ENCODE measurements at places on chromosomes 13 and 19.

GRCh38 chr19:57075801-57076492, 43.8 kb upstream of the USP29 start:
- DNase-seq, result no peak

DNA sequence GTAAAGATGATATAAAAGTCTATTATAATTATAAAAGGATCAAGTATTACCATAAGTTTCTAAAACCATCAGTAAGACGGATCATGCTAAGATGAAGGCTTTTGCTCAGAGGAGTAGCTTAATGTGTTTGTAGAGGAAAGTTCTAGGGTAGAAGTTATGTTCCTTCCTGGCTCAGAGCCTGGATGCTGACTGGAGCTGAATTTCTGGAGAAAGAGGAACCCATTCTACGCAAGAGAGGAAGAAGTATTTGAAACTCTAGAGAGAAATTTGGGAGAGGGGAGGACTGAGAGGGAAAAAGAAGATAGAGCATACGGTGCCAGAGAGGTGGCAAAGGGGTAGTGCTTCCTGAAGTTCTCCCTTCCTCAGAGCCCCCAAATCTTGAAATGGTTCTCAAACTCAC, 51.4 kb upstream of the SGCG start:
- no peak for DNase-seq

DNA sequence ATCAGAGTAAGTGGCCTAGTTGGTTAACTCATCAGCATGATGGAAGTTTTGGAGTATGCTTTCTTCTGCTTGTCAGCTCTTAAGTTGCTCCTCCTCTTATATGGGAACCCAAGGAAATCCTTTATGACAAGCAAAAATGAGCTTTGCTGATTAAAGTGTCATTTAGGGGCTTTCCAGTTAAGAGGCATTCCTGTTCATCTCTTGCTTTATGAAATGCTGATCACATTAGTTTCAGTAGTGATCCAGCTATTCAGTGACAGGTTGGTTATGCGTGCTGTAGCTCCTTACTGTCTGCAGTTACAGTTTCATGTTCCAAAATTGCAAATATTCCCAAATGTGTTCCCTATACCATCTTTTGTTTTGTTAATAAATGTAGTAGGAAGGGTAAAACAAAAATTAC, 146.6 kb downstream of the CDK8 start:
- DNase-seq, result no peak

DNA sequence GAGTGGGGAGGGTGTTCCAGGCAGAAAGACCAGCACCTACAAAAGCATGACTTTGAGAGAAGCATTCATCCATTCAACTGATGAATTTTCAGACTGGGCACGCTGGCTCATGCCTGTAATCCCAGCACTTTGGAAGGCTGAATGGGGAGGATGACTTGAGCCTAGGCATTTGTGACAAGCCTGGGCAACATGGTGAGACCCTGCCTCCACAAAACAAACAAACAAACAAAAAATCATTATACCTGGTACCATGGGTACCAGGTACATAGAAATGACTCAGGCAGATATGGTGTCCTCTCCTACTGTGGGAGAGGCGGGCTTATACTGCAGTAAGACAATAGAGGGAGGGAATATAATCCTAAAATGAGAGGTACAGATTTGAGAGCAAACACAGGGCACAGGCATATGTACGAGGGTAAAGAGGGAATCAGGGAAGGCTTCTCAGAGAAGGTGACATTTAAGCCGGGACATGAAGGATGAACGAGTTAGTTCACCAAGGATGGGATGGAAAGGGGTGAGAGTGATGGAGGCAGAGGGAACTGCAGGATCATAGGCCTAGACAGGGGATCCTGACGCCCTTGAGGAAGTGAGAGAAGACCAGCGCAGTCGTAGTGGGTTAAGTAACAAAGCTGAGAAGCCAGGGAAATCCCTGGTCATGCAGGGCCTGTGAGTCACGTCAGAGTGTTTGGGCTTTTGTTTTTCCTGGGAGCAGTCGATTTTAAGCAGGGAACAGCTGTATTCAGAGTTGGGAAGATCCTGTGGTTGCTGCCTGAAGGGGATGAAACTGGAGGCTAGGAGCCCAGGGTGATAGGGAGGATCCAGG, 2.9 kb downstream of the CYP2S1 start:
- no peak for DNase-seq

- DNase-seq, result no peak
These were observed 35.6 kb upstream of the GPR183 start for GRCh38 chr13:99342723-99343315.

DNA sequence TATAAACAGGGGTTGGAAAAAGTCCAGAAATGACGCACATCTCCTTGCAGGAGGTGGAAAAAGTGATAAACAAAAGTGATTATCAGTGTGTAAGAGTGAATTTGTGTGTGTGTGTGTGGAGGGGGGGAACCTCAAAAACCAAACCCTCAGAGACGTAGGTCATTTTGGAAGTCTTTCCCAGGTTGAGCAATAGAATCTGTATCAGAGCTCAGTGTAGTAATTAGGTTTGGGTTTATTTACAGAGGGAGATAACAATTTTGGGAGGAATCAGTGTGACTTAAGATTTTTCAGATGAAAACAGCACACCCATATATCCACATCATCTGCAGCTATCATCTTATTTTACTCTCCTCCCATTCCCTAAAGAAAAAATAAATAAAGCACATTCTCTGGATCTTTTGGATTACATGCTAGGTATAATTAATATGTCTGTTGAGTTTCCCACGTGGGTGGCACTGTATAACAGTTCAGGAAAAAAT, 406.4 kb downstream of the FGF9 start:
- DNase-seq, result no peak

DNA sequence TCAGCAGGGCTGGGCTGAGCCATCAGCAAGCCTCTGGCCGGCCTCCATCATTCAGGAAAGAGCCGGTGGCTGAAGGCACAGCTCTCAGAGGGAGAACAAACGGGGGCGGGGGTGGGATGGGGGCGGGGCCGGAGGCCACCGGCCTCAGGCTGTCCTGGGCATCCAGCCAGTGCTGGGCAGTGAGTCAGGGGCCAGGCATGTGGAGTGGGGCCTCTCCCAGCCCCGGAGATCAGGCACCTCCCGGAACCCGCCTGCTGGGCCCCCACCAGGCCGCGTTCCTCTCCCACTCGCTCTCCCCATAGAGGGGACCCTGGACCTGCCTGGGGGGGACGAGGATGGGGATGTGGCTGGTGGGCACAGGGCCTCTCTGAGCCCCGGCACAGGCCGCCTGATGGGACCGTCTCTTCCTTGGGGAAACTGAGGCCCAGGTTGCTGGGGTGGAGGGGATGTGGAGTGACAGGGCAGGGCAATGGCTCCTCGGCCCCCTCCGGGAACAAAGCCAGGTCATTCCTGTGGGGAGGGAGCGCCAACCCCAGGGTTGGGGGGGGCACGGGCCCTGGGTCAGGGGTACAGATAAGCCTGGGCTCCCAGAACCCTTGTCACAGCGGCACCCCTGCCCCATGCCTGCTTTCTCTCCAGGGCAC, 12.9 kb downstream of the SPC24 start:
- DNase-seq, result no peak

DNA sequence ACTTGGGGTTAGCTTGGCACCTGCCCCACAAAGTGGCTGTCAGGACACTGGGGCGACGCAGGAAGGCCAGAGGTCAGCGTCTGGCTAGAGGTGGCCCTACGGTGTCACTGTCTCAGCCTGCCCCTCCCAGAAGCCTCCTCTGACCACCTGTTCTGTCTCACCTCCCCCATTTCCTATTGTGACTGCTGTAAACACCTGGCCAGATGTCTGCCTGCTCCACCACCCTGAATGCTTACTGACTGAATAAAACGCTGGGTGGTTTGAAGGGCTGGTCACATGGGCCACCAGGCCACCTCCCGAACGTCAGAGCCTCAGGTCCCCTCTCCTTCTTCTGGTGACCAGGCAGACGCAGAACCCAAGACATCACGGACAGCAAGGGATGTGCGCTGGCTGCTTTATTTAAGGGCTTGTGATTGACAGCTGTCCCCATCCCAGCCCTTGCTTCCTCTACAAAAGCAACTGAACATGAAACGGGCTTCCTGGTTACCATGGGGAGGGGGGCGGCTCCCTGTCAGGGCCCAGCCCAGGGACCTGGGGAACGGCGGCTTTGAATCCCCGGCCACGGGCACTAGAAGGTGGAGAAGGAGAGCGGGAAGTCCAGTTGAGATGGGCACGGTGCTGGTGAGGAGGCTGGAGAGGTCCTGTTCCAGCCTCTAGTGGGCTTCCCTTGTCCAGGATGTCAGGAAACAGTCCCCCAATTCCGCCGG, 6.2 kb downstream of the ELOF1 start:
- DNase-seq, result no peak

DNA sequence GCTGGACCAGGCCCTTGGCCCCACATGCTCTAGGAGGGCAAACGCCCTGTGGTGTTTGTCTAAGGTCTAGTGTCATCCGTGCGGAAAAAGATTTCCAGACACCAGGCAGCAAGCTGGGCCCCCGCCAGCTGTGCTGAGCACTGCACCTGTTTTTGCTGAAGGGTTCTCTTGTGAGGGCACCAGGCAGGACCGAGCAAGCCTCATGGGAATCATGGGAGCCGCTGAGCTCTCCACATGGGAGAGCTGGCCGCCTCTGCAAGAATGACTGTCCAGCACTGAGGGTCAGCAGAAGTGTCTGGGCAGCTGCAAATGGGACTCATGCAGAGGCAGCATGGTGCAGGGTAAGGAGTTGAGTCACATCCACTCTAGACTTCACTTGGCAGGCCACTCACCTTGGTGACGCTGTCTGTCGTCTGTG, 12.0 kb downstream of the B3GNT8 start:
- no peak for DNase-seq

DNA sequence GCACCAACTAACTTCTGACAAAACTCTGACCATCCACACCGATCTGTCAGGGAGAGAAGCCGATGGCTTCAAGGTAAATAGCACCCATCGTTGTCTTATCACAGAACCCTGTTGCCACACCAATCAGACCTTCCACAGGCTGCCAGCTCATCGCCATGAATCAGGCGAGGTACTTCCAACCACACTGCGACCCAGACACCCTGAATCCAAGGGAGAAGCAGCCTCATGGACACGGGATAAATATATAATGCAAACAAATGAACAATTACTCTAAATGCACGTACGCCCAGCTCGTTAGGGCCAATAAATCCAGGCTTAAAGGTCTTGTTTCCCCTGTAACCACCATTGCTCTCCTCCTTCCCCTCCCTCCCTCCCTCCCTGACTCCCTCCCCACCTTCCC, 20.8 kb downstream of the RANBP3 start:
- no peak for DNase-seq

- DNase-seq, result peak; percentile 10
These were observed 934 bp downstream of the N4BP2L2 start for GRCh38 chr13:32537580-32538142.

DNA sequence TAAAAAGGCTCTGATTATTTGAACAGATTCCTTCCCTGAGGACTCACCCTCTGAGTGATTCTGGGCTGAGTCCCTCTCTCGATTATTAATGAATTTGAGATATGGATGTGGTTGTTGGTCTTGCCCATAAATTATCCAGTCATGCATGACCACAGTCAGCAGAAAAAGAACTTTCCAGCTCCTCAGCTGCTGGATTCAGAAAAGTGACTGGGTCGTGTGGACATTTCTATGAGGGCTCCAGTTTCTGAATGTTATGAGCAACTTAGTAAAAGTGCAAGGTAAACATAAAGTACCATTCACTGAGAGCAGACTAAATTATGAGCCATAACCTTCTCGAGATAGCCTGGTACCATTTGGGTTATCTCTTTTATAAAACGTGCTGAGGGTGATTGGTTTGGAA, 100.1 kb upstream of the CLDN10 start:
- DNase-seq, result no peak

- DNase-seq, result no peak
These were observed 316.6 kb downstream of the DNAJC15 start for GRCh38 chr13:43339805-43340550.

GRCh38 chr19:46766569-46767317, 20.5 kb upstream of the STRN4 start:
- peak; percentile 78 for DNase-seq

- peak; percentile 63 for DNase-seq
These were observed 54.5 kb downstream of the TSSK6 start for GRCh38 chr19:19460761-19461265.

DNA sequence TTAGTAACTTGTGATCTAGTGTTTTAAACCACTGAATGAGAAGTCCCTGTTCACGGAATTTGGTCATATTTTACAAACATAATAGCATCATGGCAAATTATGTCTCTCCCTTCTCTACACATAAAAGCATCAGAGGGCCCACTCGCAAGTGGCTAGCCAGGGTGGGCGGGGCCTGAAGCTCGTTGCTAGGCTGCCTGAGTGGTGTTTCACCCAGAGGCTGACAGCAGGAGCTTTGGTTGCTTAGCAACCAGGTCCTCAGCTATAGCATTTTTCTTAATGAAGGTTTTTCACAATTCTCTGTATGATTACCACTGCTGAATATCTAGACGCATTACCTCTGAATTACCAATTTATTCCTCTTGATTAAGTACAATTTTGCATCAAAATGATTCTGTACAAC, 126.5 kb downstream of the NALCN start:
- DNase-seq, result no peak

DNA sequence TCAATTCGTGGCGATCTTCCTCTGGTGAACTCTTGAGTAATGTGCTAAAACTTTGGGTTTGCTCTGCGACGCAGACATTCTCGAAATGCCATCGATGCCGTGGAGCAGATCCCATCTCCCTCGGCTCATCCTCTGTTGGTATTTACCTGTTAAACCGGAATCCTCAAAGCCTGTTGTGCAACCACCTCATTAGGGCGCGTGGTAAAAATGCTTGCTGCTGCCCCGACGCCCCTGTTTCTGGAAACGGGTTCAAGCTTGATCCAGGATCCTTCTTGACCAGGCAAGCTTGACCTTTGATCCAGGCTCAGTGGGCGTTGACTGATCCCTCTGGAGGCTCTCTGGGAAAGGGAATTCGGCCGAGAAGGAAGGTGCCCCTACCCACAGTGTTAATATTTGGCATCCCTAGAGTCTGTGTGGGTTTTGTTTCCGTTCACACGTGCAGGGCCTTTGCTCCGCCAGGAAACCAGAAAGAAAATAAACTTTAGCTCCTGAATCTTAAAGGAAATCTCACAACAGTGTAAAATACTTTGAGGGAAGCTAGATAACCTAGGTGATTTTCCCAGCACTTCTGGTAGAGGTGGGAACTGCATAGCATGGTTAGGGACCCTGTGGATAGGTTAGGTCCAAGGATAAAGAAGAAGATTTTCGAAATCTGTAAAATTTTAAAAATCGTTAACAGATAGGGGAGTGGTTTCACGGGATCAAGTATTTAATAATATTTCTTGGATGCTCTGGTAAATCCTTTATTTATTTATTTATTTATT, 1.1 kb downstream of the LSM14A start:
- DNase-seq, result no peak

DNA sequence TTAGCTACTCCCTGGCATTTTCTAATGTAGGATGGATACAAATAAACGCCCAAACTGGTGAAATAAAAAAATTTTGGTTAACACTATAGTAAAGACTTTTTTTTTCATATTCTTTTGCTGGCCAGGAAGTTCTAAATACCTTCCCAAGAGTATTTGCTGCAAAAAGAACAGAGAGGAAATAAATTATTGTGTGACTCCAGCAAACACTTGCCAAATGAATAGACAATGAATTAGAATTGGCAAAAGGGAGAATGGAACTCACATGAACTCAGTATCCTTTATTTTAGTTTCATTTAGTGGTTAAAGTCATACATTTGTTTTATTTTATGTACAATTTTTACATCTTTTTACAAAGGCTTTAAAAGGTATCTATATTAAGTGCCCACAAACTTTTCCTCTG, 58.1 kb downstream of the LACC1 start:
- no peak for DNase-seq
